ENCODE measurements at places on chromosomes 4 and X. TPM values are rescaled to one million over a fixed set of nuclear protein-coding genes. Genes with fewer than 3 reads are reported as not detected.
A peak's percentile ranks its signal among the peaks of the same experiment; 100 is the strongest.

DNA sequence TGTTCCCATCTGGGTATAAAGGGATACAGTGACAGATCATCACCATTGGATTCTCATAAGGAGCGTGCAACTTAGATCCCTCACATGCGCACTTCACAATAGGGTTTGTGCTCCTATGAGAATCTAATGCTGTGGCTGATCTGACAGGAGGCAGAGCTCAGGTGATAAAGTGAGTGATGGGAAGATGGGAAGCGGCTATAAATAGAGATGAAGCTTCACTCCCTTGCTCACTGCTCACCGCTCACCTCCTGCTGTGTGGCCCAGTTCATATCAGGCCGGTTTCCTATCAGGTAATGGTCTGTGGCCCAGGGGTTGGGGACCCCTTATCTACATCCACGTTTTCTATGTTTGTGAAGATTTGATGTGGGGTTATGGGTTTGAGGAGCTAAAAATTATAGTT, 43.7 kb downstream of the FAT4 start:
- DNase-seq, result no peak

- DNase-seq, result no peak
These were observed 174.1 kb downstream of the DCLK2 start for GRCh38 chr4:150252306-150252705.

- no peak for DNase-seq
These were observed 78.1 kb downstream of the NDST3 start for GRCh38 chr4:118112117-118113046.

GRCh38 chr4:91267543-91267942, 1036.2 kb upstream of the GRID2 start:
- DNase-seq, result no peak

DAPP1 gene
- 1.3 TPM for polyA plus RNA-seq

GRCh38 chr4:110073053-110073845, 125.2 kb downstream of the ELOVL6 start:
- no peak for DNase-seq

DNA sequence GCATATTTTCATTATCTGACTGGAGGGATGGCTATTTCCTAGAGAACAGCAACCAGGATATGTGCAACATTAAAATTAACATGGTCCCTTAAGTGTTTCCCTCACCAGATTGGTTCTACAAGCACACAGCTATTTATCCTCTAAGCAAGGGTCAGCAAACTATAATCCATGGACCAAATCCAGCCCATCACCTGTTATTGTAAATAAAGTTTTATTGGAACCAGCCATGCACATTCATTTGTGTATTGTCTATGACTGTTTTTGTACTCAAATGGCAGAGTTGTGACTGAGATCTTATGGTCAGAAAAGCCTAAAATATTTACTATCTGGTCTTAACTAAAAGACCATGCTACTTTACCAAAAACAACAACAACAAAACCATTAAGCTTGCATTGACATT, 77.9 kb downstream of the AMELX start:
- DNase-seq, result no peak

GRCh38 chrX:130756233-130756632, 146.8 kb downstream of the ENOX2 start:
- DNase-seq, result no peak

GRCh38 chrX:17682259-17682658, 55.0 kb upstream of the SCML1 start:
- DNase-seq, result no peak

- DNase-seq, result no peak
These were observed 310.9 kb upstream of the MAOA start for GRCh38 chrX:43345166-43345565.

GRCh38 chr4:137998666-137999429, 243.3 kb downstream of the SLC7A11 start:
- DNase-seq, result peak; percentile 14

DNA sequence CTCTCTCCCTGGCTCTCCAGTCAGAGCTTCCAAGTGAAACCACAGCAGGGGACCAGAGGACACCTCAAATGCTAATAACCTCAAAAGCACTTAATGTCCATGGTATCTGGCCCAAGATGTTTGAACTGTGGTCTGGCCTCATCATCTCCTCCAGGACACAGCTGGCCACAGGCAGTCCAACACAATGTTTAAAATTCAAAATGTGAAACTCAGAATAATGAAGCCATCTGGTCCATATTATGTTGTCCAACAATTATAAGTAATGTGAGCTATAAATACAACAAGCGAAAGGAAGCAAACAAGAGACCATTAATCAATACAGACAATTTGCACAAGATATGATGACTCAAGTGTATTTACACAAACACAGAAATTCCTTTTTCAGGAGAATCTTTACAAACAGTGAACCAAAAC, 90.7 kb upstream of the S100G start:
- DNase-seq, result peak; percentile 61

DIPK2B gene
- 14.8 TPM for polyA plus RNA-seq

DNA sequence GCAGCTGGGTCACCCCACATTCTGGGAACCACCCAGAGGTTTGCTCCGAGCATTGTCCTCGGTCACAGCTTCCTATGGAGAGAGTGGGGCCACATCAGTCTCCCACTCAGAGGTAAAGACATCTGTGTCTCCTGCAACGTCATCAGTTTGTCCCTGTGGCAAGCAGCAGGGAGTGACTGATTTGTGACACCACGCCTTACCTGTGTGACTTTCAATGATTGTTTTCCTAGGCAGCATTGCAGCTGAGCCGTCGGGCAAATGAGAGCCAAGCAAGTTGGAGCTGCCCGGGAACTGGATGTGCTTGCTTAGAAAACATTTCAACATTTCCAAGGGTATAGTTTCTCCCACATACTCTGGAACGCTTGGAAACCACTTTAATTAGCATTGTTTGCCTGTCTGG, 29.7 kb upstream of the HELT start:
- DNase-seq, result no peak

HSFX2 gene
- 0.48 TPM for polyA plus RNA-seq

LGI2 gene
- polyA plus RNA-seq, result 3.1 TPM

GRCh38 chr4:1797861-1798579, 4.9 kb downstream of the FGFR3 start:
- DNase-seq, result no peak

TMEM150C gene
- polyA plus RNA-seq, result 6.3 TPM

GRCh38 chrX:38699696-38700095, 101.6 kb upstream of the MID1IP1 start:
- peak; percentile 30 for DNase-seq

ERVMER34-1 gene
- 0.56 TPM for polyA plus RNA-seq

ZNF711 gene
- 20.5 TPM for polyA plus RNA-seq

GRCh38 chr4:84582988-84583875, at the start of gene CDS1:
TSS of gene CDS1 (plus strand) at chr4:84583127. CDS start at chr4:84583402, 275 bp downstream.
- peak; percentile 6 for DNase-seq

DNA sequence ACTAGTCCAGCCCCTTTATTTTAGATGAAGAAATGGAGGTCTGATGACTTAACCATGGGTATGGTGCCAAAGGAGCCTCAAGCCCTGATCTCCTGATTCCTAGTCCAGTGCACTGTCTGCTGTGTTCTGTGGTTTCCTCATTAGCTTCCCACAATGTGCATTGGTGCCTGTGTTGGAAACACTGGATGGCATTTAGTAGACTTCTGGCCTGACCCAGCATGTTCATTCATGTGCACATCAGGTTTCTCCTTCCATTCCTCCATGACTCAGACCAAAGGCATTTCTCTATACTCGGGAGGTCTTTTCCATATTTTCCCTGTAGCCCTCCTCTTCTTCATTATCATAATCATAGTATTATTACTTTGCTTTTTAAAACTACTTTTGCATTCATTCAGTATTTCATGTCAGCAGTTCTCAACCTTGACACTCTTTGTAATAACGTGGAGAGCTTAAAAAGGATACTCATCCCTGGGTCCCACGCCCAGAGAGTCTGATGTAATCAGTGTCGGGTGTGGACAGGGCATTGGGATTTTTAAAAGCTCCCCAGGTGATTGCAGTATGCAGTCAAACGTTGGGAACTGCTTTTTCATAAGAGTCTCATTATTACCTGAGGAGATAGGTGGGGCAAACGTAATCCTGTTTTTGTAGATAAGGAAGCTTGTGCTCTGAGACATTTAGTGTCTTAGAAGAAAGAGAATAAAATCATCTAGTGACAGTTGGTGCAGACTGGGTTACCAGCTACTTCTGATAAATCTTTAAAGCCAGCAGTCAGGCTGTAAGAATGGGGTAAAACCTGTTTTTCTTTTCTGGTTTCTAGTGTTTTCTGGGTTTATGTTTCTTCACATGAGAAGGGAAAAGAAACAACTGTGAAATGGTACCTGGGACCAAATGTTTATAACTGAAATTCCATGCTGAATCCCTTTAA, 40.9 kb upstream of the XK start:
- DNase-seq, result no peak

CDKL2 gene
- 0.16 TPM for polyA plus RNA-seq

DNA sequence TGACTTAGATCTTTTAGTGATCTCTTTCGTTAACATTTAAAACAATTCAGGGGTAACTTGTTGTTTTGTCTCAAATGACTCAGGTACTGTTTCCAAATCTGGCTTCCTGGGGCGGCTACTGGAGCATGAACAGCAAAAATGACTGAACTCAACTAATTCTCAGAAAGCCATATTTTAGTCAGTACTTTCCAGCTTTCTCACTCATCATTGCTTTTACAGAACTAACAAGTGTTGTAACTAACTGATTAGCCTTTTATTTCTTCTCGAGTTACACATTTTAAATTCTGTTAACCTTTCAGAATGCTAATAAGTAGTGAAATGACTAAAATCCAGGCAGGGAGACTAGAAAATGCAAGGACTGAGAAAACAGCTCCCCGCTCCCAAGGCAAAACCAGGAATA, 55.3 kb downstream of the JADE3 start:
- no peak for DNase-seq

TMSB15A gene
- 22.8 TPM for polyA plus RNA-seq

PCDH19 gene
- 10.0 TPM for polyA plus RNA-seq

DNA sequence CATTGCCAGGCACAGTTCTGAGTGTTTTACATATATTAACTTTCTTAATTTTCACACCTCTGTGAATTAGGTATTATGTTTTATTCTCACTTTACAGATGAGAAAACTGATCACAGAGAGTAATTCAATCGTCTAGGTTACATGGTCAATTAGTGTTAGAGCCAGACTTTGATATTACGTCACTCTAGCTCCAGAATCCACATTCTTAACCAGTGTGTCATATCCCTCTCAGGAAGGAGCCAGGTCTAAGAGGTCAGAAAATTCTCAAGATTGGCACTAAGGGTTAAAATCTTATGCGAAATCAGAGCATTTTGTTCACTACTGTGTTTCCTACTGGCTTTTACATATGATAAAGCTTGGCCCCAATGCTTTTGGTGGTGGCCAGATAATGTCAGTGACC, 7.4 kb downstream of the DMP1 start:
- no peak for DNase-seq

DNA sequence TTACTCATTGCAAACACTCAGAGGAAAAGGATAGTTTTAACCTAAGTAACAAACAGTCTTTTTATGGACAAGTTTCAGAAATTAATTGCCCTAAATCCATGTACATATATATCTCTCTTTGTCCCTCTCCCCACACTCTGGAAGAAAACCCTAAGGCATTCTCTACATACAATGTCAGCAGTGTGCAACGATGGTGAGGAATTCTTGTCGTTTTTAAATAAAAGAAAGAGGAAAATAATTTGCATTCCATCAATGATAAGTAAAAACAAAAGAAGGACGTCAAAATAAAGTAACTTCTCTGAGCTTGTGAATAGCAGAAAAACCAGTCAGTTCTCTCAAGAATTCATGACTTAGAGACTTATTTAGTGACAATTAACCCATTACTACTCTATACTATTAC, 550.5 kb upstream of the DIPK2B start:
- DNase-seq, result no peak

SULT1E1 gene
- 40.2 TPM for polyA plus RNA-seq

DNA sequence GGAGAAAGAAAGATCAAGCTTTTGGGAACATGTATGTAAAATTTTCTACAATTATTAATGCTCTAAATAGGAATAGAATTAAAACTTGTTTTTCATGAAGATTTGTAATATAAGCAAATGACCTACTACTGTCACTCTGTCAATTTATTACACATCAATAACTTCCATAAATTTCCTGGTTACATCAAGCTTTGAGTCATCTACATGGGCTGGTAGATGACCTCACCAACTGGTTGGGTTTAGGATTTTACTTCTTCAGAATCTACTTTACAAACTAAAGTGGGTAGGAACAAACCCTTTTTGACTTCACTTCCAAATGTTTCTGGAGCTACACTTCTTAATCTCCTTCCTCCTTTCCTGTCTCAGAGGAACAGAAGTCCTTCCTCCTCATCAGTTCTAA, 12.0 kb upstream of the LRAT start:
- DNase-seq, result no peak

GRCh38 chr4:134812611-134813010, 611.0 kb upstream of the PABPC4L start:
- DNase-seq, result no peak

- DNase-seq, result no peak
These were observed 38.1 kb upstream of the CD99L2 start for GRCh38 chrX:150936556-150936955.

GRCh38 chr4:112813790-112814189, 176.8 kb downstream of the LARP7 start:
- DNase-seq, result no peak

DNA sequence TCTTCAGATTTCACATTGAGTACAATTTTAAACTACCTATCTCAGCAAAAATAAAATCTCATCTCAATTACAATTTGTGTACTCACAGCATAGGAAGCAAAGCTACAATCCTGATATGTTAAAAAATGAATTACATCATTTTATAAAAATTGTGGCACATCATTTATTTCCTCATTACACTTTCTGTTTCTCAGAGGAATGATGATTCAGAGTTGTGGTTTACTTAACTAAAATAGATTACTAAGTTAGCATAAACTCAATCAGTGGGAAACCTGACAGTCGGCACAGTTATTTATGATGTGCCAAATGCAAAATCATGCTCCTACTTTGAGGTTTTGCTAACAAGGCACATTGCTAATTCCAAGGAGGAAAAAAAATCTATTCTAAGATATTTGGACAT, 325.0 kb downstream of the FBXO8 start:
- no peak for DNase-seq

ZNF41 gene
- polyA plus RNA-seq, result 10.0 TPM

- no peak for DNase-seq
These were observed 379.5 kb upstream of the GALNTL6 start for GRCh38 chr4:171433674-171434073.

CSAG2 gene
- not detected for polyA plus RNA-seq

GRCh38 chrX:135000516-135000915, 9.7 kb downstream of the SMIM10 start:
- DNase-seq, result no peak

DNA sequence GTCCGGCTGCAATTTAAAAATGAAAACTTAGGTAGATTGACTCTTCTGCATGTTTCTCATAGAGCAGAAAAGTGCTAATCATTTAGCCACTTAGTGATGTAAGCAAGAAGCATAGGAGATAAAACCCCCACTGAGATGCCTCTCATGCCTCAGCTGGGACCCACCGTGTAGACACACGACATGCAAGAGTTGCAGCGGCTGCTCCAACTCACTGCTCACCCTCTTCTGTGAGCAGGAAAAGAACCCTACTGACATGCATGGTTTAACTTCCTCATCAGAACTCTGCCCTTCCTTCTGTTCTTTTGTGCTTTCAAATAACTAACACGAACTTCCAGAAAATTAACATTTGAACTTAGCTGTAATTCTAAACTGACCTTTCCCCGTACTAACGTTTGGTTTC, 41.0 kb downstream of the MAP7D3 start:
- no peak for DNase-seq

ITIH6 gene
- polyA plus RNA-seq, result 1.3 TPM

FOXP3 gene
- 0.40 TPM for polyA plus RNA-seq

CLGN gene
- 2.6 TPM for polyA plus RNA-seq
